COR-L47 (cell line): ENCODE measurements at places on chromosomes 7 and 10.

DNA sequence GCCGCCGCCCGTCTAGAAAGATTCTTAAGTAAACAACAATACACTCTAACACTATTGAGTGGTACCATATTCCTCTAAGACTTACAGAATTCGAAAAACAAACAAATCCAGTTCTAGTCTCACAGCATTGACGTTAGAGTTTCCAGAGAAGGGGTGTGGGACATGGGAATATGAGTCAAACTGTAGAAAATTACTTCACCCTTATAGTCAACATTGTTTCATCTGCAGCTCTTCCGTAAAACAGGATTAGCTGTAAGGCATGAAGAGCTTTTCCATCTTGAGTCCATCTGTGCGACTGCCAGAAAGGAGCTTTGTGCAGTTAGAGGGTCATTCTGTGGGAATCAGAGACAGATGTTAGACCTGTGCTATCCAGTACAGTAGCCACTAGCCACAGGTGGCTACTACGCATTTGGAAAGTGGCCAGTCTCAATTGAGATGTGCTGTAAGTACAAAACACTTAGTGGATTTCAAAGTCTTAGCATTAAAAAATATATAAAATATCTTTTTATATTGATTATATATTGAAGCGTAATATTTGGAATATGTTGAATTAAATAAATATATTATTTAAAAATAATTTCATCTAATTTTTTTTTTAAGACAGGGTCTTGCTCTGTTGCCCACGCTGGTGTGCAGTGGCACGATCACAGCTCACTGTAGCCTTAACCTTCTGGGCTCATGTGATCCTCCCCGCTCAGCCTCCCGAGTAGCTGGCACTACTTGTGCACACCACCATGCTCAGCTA is 79.8 kb upstream of the MPP7 start:
- no peak for DNase-seq

DNA sequence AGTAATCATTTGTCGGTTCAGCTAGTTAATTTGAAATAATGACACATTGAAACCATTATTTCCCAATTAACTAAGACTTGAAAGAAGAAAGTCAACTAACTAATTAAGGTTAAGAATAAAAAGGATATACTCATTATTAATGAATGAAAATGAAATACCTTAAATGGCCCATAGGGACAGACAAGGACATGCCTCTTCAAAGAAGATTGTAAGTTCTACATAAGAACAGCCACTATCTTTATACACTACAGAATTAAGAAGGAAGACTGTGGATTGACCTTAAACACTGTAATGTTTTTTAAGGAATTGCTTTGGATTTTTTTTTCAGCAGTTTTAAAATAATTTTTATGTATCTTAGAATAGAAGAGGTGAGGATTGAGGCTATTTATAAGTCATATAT is 60.7 kb downstream of the CSTF2T start:
- DNase-seq, result no peak

GRCh38 chr10:61284222-61284890 is 168.8 kb downstream of the TMEM26 start:
- peak; percentile 56 for DNase-seq

- no peak for DNase-seq
Measured at GRCh38 chr10:44297963-44298362, 86.9 kb downstream of the CXCL12 start.

GRCh38 chr7:102253066-102253972 is 33.3 kb upstream of the SH2B2 start:
- no peak for DNase-seq

GRCh38 chr10:121792198-121792597 is 135.6 kb downstream of the ATE1 start:
- no peak for DNase-seq

DNA sequence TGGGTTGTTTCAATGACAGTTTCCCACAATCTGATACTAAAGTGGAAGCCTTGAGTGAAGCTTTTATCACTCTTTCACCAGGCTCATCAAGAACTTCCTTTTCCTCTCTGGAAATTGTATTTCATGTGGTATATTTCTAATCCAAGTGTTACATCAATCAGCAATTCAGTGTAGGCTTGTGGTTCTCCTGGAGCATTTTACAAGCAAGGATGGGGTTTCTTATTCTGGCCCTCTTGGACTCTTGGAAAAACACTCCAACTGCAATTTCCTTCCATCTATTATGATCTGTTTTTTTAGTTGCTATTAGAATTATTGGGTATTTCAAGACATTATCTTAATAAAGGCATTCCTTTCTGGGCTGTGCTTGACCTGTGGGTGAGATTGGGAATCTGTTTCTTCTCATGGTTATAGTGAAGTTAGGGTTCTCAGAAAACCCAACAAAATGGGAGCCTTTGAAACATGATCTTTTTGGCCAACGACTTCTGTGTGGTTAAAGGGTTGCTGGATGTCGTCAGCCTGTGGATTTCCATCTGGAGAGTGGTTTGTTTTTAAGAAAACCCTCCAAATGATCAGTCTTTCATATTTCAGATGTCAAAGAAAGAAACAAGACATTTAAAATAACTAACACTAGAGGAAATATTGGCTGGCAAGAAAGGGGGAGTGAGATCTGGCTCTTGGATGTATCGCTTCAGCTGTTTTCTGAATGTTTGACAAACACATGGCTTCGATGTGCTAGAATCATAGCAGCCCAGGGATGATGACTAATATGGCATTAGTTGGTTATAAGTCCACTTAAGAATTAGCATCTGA is 540.2 kb downstream of the LRMDA start:
- DNase-seq, result no peak

DNA sequence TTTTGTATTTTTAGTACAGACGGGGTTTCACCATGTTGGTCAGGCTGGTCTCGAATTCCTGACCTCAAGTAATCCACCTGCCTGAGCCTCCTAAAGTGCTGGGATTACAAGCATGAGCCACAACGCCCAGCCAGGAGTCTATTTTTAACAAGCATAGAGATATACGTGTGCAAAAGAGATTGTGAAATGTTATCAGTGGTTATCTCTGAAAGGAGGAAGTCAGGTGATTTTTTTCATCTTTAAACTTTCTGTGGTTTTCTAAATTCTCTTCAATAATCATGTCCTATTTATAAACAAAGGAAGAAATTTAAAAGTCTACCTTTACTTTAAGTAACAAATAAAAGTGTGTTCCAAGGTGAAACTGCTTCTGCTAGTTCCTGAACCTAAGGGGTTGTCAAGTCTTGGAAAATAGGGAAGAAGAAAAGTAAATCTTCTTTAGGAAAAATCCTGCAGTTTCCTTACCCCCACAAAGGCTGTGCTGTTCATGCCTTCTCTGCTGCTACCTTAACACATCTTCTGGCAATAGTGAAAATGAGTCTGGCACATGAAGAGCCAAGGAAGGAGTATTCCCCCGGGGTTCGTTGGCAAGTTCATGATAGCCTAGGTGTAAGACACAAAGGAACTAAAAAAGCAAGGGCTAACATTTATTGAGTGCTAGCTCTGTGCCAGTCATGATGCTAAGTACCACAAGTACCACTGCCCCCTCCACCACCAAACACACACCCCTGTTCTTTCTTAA is 51.1 kb downstream of the CYP26A1 start:
- no peak for DNase-seq

DNA sequence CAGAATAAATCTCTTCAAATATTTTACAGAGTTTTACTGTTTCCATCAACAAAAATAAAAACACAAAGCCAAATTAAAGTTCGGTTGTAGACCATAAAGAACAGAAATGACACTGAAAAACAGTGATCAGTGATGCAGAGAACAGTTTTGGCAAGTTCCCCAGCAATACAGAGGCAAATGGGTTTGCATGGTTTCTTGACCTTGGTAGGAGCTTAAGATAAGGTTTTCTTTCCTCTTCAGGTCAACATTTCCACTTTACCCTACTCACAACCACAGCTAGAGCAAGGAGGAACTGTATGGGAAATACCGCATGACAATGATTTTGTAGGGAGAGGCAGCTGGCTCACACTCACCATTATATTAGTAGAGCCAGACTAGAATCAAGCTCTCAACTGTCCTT is 199.5 kb downstream of the SH2D4B start:
- no peak for DNase-seq

GRCh38 chr10:132248455-132249225 is 59.1 kb downstream of the STK32C start:
- DNase-seq, result peak; percentile 53

- DNase-seq, result no peak
Measured at GRCh38 chr10:1289591-1289990, 233.4 kb downstream of the WDR37 start.

GRCh38 chr7:135942614-135943013 is 34.5 kb downstream of the MTPN start:
- DNase-seq, result no peak

DNA sequence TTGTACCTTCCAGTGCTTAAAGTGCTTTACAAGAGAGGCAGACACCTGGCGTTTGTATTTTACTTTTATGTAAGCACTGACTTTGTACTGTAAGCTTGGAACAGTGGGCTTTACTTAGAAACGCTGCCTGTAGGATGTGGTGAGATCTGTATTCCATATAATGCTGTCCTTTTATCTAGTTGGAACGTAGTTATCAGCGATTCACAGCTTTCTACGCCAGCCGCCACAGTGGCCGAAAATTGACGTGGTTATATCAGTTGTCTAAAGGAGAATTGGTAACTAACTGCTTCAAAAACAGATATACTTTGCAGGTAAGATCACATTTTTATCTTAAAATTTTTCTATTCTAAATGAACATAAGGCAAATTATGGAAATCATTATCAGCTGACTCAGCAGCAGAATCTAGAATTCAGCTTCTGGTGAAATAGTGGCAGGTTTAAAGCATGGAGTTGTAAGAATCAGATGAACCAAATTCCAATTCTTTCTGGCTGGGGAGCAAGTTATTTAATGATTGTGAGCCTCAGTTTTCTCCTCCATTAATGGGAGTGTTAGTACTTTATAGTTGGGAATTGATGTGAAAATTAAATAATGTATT is 91.5 kb downstream of the CUL1 start:
- DNase-seq, result no peak

DNA sequence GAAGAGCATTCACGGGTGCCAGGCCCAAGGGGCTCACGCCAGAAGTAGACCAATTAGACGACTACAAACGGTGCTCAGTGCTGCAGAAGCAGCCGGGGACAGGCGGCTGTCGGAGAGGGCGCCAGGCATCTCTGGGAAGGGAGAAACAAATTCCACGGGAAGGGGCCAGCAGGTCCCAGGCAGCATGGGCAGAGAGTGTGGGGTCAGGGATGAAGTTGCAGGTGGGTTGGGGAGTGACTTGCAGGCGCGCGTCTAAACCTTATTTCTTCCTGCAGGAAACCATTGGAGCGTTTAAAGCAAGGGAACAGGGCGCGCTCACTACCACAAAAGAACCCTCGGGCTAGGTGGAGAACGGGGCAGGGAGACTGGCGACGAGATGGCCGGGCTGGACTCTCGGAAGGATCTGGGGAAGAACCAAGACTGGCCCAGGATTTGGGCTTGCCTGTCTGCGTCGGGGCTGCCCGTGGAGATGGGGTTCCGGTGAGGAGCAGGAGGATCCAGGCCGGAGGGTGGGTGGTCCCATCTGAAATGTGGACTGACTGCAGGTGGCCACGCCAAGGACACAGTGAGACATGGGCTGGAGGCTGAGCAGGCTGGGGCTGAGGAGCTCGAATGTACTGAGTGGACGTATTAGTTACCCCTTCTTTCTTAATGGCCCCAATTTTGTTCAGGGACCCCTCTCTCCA is 116.3 kb upstream of the DIP2C start:
- DNase-seq, result no peak

GRCh38 chr7:158924956-158925355 is 68.6 kb downstream of the DYNC2I1 start:
- no peak for DNase-seq

DNA sequence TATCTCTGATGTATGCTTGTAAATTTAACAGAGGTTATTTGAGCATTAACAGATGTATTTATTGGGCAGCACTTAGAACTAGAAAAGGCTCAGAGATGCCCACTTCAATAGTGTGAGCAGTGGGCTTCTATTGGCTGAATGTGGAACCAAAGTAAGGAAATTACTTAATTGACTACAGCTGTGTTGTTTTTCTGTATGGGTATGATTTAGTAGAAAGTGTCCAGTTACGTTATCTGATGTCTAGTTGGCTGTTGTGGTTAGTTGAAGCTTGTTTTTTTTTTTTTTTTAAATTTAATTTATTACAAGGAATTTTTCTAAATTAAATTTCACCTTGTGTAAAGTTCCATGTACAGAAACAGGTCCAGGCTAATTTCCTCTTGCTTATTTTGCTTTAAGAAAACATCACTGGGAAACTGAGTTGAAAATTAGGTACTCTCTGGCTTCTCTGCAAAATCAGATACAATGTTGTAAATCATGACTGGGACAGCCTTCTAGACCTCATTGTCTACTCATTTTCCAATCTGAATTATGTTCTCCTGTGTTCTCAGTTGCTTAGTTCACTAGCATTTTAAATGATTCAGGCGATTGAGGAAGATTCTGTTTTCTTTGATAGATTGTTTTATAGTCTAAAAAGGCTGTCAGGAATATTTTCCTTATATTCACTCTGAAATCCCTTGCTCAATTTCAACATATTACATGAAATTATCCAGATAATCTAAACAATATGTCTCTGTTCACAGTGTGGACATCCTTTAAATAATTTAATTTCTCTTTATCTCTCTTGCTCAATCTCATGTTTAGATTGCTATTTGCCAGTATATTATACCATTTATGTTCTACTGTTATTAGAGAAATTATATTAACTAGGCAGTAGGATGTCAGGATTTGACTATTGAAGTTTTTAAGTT is 53.0 kb downstream of the PHF14 start:
- no peak for DNase-seq

DNA sequence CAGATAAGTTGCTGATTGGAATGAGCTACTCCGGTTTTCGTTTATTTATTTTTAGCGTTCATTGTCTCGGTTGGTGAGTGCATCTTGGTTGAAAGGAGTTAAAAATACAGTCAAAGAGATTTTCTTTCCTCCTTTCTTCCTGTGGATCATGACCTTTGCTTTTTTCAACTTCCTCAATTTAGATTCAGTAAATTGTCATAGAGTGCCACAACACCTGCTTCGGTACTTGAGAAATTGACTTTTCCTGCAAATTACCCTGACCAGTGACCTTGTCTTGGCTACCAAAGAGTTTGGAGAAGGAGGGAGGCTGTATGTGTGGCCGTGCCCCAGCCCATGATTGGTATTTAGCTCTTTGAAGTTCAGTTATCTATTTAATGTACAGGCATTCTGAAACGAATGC is 128.7 kb downstream of the FAM204A start:
- DNase-seq, result no peak

- no peak for DNase-seq
Measured at GRCh38 chr7:116528008-116528789, 3.4 kb downstream of the CAV1 start.
